H4 (cell line): ENCODE measurements at places on chromosomes 5 and 9. TPM values are rescaled to one million over a fixed set of nuclear protein-coding genes. Genes with fewer than 3 reads are reported as not detected.
A peak's percentile ranks its signal among the peaks of the same experiment; 100 is the strongest.

GRCh38 chr9:122180633-122181032, 20.9 kb downstream of the MORN5 start:
- DNase-seq = peak; percentile 84

DNA sequence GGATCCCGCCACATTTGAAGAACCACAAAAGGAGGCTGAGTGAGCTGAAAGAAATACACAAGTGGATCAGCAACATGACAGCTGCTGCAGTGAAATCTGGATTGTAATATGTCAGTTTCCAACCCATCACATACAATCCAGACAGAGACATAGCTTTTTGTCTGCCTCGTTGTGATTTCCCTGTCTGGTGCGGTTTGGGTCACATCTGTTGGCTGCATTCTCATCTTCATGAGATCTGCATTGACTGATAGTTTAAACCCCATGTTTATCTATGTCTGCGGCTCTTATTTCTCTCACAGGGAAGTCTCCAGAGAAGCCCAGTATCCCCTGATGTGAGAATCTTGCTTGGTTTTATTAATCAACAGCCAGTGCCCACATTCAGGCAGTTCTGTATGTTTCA, 403.1 kb upstream of the ZNF608 start:
- no peak for DNase-seq

GRCh38 chr5:151773951-151774350, 2.2 kb downstream of the G3BP1 start:
- no peak for DNase-seq

DNA sequence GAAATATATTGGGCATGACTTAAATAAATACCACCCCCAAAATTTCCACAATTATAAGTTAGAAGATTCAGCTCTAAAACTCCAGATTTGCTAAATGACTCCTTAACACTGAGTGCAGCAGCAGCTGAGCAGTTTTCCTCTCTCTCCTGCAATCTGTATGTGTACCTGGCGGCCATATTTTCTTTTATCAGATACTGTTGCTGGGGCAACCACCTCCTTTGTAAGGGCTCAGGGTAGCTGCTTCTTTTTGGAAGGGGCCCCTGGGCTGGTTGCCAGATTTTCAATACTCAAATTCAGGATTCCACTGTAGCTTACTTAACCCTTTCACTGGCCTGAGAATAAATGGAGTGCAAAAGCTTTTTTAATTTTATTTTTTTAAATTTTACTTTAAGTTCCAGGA, 197.0 kb downstream of the TAF11L14 start:
- no peak for DNase-seq

- peak; percentile 66 for DNase-seq
These were observed 4.1 kb downstream of the RPL7A start for GRCh38 chr9:133351908-133352634.

- no peak for DNase-seq
These were observed 272.1 kb upstream of the CCNG1 start for GRCh38 chr5:163165277-163165676.

DNA sequence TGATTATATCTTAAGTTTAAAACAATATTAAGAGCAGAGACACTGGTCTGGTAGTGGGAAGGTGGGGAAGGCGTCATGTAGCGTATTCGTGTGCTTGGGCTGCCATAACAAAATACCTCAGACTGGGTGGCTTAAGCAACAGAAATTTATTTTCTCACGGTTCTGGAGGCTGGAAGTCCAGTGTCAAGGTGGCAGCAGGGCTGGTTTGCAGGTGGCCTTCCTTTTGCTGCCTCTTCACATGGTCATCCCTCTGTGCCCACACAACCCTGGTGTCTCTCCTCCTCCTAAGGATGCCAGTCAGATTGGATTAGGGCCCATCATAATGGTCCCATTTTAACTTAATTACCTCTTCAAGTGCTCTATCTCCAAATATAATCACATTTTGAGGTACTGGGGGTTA, 9.6 kb downstream of the IL31RA start:
- no peak for DNase-seq

GRCh38 chr9:133591116-133591910, 17.9 kb downstream of the FAM163B start:
- no peak for DNase-seq

GRCh38 chr9:136399176-136400037, 563 bp downstream of the SNAPC4 start:
- no peak for DNase-seq

- DNase-seq = no peak
These were observed 432.8 kb downstream of the IRX1 start for GRCh38 chr5:4028384-4028783.

DNA sequence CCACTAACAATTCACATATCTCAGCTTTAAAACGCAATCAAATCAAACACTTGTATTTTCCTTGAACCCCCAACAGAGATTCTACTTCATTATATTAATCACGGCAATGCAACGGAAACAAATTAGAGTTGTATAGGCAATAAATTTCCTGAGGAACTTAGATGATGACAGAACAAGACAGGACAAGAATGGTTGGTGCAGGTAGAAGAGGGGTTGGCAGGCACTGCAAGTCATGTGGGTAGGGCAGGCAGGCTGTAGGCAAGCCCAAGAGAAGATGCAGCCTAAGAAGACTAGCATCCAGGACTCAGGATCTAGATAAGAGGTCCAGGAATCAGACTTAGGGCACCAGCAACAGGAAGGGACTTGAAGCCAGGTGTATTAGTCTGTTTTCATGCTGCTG, 16.6 kb upstream of the FEM1C start:
- DNase-seq = no peak

- DNase-seq = no peak
These were observed 34.6 kb upstream of the PHF2 start for GRCh38 chr9:93541581-93542349.

DNA sequence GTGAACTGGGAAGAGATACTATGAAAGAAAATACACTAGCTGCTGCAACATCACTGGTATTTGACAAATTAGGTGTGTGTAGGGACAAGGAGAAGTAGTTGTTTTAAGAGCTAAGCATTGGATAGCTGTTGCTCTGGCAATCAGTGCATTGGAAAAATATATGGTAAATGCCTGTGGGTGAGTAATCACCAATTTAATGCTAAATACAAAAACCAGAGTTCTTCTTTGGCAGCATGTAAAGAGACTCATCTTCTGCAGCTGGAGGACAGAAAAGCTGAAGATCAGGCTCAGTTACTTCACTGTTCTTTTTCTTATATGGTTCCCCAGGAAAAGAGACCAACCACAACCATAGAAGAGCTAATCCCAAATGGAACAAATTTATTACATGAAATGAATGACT, 201.8 kb upstream of the MPDZ start:
- no peak for DNase-seq

DNA sequence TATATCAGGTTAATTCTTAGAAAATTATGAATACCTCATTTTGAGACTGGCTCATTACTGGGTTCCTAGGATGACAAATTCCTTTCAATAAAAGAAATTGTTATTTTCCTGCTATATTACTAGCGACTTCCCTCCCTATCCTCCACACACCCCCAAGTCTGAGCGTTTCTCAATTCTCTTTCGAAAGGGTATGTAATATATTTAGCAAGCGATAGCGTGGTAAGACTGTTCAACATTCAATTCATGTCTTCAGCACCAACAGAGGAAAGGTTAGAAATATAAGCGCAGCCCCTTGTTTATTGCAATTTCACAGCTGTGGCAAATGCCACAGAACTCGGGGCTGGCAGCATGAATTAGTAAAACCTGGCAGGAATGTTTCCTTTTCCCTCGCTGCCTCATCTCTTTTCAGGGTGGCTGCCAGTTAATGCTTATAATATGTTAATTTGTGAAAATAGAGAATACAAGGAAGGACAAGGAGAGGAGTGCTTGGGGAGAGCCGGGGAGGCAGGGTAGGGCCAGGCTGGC, 152.7 kb upstream of the TBCA start:
- no peak for DNase-seq

- no peak for DNase-seq
These were observed 177.6 kb upstream of the ST8SIA4 start for GRCh38 chr5:101080462-101081240.

- DNase-seq = no peak
These were observed 265.2 kb upstream of the RASA1 start for GRCh38 chr5:87002485-87002884.

GRCh38 chr9:6920041-6920440, 162.3 kb downstream of the KDM4C start:
- DNase-seq = no peak

GRCh38 chr5:32098291-32098690, 75.8 kb downstream of the GOLPH3 start:
- no peak for DNase-seq

DNA sequence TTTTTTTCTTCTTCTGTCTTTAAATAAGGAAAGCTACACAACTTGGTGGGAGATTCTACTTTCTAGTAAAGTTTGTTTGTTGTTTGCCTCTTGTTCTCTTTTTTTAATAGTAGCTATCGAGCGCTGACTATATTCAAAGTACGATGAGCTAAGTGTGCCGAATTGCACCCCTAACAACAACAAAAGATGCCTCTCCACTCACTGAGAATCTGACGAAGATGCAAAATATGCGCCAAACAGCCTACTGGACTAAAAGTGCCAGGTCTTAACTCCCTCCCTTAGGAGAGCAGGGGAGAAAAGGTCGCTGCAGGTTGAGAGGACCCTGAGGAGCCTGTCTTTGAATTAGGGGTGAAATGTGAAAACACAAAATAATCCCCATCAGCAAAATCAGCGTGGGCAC, 713.8 kb upstream of the WWC1 start:
- DNase-seq = no peak

- no peak for DNase-seq
These were observed 71.4 kb downstream of the ADRB2 start for GRCh38 chr5:148897842-148898241.

DNA sequence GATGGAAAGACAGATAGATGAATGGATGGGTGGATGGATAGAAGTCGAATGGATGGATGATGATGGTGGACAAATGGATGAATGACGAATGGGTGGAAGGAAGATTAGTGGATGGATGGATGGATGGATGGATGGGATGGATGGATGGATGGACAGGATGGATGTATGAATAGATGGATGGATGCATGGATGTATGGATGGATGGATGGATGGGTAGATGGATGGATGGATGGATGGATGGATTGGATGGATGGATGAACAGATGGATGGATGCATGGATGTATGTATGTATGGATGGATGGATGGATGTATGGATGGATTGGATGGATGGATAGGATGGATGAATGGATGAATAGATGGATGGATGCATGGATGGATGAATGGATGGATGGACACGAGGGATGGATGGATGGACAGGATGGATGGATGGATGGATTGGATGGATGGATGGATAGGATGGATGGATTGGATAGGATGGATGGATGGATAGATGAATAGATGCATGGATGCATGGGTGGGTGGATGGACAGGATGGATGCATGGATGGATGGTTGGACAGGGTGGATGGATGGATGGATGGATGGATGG, 52.4 kb downstream of the DUSP1 start:
- DNase-seq = no peak

DNA sequence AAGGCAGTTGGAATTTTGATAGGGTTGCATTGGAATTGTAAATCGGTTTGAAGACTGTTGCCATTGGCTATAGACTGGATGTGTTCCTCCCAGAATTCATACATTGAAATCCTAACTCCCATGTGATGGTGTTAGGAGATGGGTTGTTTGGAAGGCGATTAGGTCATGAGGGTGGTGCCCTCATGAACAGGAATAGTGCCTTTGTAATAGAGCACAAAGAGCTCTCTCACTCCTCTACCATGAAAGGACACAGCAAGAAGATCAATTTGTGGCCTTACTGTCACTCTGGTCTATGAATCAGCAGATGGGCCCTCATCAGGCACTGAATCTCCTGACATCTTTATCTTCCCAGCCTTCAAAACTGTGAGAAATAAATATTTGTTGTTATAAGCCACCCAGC, 133.2 kb downstream of the PARP8 start:
- DNase-seq = no peak

- no peak for DNase-seq
These were observed 52.0 kb upstream of the TJP2 start for GRCh38 chr9:69122082-69122548.

GRCh38 chr9:120736881-120737280, 22.6 kb upstream of the MEGF9 start:
- DNase-seq = no peak

DNA sequence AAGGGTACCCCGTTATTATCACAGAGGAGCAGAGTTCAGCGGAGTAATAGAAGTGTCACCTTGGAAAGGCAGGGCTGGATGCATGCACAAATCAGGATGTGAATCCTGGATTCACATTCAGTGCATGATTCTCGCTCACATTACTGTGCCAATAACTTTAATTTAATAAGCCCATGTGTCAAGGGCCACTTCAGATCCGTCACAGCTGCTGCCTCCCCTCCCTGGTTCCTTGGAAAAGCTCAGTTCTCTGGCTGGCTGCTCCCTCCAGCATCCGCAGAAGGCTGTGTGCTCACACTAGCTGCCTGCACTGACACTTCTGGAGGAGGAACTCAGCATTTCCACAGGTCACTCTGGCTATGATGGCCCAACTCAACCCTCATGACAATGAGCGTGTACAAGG, 256.8 kb upstream of the ADAMTS16 start:
- DNase-seq = no peak

DNA sequence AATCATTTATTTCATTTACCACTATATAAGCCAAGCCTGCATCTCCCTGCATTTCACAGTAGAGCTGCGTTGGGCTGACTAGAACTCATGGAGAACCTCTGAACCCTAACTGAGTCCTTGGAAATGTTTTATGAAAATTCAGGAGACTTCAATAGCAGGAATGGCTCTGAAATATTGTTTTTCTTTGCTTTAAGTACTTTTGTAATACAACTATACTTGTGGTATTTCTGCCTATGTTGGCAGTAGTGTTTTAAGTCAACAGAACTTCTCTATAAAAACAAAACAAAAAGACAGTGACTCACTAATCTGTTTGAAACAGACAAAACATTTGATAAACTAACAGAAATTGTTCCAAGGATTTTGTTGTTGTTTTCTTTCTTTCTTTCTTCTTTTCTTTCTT, 489.2 kb upstream of the MEF2C start:
- DNase-seq = no peak

GRCh38 chr5:52374286-52374685, 413.4 kb upstream of the ITGA1 start:
- no peak for DNase-seq

GRCh38 chr9:130895481-130896232, 955 bp downstream of the QRFP start:
- no peak for DNase-seq

DNA sequence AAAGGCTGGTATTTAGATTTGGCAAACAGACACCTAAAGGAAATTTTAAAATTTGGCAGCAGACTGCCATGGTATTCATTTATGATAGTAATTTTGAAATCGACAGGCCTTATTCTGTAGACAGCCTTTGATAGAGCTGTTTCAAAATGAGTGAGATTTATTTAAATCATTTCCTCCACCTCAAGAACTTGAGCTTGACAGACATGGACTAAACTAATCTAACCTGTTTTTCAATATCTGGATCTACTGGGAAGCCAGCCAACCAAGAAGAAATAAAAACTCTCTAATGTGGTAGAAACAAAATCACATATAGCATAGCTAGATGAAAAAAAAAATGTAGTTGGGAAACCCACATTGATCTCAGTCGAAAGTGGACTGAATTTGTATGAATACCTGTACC, 56.9 kb upstream of the RASA1 start:
- no peak for DNase-seq

The ZNF622 gene
- total RNA-seq = 55.0 and 55.8 TPM in 2 replicates

The MRPL22 gene
- 25.8 and 28.2 TPM in 2 replicates for total RNA-seq

The AK1 gene
- 25.3 and 45.7 TPM in 2 replicates for total RNA-seq

The C1QTNF2 gene
- 2.2 and 2.6 TPM in 2 replicates for total RNA-seq

The IRGM gene
- total RNA-seq = not detected in 2 replicates

The CLIC3 gene
- total RNA-seq = 0.64 TPM in 1 of 2 replicates, not detected in the other

The DRD1 gene
- total RNA-seq = 0.25 and 0.29 TPM in 2 replicates

The RASGRF2 gene
- 5.0 and 7.4 TPM in 2 replicates for total RNA-seq

The MXD3 gene
- total RNA-seq = 34.7 and 74.3 TPM in 2 replicates

The IL3 gene
- total RNA-seq = not detected in 2 replicates

The HOMER1 gene
- total RNA-seq = 12.8 and 15.5 TPM in 2 replicates

The RFESD gene
- 1.5 and 2.2 TPM in 2 replicates for total RNA-seq
